BJ (cell line): ENCODE measurements at places on chromosomes 11 and 22. TPM values are rescaled to one million over a fixed set of nuclear protein-coding genes. Genes with fewer than 3 reads are reported as not detected.

LARGE2 gene
- 0.05 TPM in 1 of 2 replicates, not detected in the other for polyA plus RNA-seq

MAP6 gene
- 10.9 and 12.3 TPM in 2 replicates for polyA plus RNA-seq

ZPR1 gene
- 51.0 and 63.8 TPM in 2 replicates for polyA plus RNA-seq

WNT7B gene
- 0.04 TPM in 1 of 2 replicates, not detected in the other for polyA plus RNA-seq

MYO7A gene
- polyA plus RNA-seq: 0.01 and 0.04 TPM in 2 replicates

CXCR5 gene
- not detected in 2 replicates for polyA plus RNA-seq

PKNOX2 gene
- polyA plus RNA-seq: 0.02 TPM in 1 of 2 replicates, not detected in the other

BIK gene
- 0.09 TPM in 2 replicates for polyA plus RNA-seq

RAG2 gene
- polyA plus RNA-seq: not detected in 2 replicates

EIF4ENIF1 gene
- polyA plus RNA-seq: 16.9 and 20.4 TPM in 2 replicates

PLEKHA7 gene
- polyA plus RNA-seq: 0.04 and 0.07 TPM in 2 replicates

SAA2 gene
- polyA plus RNA-seq: 0.54 and 0.55 TPM in 2 replicates

FGF3 gene
- not detected in 2 replicates for polyA plus RNA-seq

DDTL gene
- 0.06 TPM in 1 of 2 replicates, not detected in the other for polyA plus RNA-seq
